ENCODE measurements at places on chromosomes 5 and 9.

DNA sequence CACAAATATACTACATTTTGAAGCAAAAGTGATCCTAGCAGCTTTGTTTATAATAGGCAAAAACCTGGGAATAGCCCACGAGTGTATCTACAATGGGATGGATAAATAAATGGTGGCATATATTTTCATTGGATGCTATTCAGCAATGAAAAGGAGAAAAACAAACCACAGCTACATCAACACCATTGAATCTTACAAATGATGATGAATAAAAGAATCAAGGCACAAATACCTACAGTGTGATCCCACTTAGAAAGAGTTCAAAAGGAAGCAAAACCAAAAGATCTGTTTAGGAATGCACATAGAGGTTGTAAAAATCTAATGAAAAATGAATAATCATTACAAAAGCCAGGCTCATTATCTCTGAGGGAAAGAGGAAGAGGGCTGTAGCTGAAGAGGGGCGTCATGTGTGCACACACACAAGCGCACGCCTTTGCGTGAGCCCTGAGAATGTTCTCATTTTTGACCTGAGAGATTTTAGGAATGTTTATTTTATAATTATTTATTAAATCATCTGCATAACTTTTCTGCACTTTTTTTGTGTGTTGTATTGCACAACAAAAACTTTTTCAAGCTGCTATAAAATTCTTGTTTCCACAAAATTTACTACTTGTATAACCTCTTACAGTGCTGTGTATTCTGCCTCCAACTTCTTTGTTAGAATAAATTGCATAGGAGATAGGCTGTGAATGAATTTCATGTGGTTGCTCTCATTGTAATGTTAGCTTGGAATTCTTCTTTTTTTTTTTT, 5.9 kb upstream of the RHOBTB3 start:
- DNase-seq = no peak

DNA sequence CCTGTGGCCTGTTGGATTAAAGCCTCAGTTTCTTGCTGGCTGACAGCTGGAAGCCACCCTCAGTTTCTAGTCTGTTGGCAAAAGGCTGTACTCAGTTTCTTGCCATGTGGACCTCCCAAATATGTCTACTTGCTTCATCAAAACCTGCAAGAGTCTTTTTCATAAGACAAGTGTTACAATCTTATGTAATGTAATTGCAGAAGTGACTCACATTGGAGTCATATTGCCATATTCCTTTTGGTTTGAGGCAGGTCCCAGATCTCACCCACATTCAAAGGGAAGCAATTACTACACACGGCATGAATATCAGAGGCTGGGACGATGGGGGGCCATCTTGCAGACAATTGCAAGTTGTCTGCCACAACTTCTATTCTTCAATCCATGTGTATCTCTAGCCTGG, 286.7 kb upstream of the IL12B start:
- DNase-seq = no peak

- DNase-seq = no peak
These were observed 4.0 kb downstream of the MFAP3 start for GRCh38 chr5:154042766-154043165.

DNA sequence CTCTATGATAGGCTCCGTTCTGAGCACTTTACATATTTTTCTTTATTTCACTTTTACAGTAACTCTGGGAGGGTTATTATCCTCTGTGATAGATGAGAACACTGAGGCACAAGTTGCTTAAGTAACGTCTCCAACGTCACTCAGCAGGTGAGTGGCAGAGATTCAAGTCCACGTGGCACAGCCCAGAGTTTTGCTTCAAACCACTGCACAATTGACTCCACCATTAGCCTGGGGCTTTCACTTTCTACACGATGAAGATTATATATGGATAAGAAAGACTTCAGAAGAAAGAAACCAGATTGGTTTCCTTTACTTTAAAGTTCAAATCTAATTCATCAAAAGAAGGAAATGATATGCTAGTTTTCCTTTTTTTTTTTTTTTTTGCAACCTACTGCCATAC, 245.9 kb downstream of the SYK start:
- no peak for DNase-seq

DNA sequence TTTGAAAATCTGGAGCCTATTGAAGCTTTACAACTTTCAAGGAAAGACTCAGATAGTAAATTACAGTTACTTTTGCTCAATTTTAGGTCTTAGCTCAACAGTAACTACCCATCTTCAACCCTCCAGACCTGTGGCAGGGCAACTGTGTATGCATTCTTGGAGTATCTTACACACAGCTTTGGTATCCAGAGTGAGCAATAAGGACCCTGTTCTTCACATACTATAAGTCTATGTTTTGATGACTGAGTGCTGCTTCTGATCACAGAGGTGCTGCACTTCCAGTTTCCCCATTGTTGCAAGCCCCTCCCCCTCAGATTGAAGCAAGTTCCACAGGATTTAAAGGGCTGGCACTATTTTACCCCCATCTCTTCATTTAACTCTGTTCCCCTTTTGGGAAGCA, 737.4 kb upstream of the GRAMD2B start:
- DNase-seq = no peak

- DNase-seq = no peak
These were observed 1584.4 kb downstream of the EFNA5 start for GRCh38 chr5:106086352-106086751.

GRCh38 chr5:142811866-142812557, 41.8 kb downstream of the ARHGAP26 start:
- no peak for DNase-seq

DNA sequence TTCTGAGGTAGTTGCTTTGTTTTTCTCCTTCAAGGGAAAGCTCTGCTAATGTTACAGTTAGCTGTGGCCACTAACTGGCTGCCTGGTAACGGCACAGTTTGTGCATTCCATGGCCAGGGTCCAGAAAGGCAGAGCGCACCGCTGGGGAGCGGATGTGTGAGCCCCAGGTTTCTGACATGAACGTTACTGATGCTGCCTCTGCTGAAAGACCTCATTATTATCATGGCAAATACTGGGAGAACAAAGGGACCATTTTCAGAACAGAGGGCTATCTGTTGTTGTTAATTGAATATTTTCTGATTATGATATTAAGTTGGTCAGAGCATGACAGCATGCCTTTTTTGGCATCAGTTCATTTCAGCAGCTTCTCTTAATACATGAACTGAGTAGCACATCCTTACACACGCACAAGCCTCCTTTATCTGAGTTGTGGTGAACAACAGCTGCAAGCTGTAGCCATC, 134.1 kb downstream of the NUDT12 start:
- no peak for DNase-seq

- no peak for DNase-seq
These were observed 107.3 kb upstream of the SARDH start for GRCh38 chr9:133845440-133845839.

GRCh38 chr9:38694676-38695075, 25.3 kb downstream of the FAM240B start:
- DNase-seq = no peak

GRCh38 chr5:162721125-162721524, 653.6 kb downstream of the GABRG2 start:
- DNase-seq = no peak

DNA sequence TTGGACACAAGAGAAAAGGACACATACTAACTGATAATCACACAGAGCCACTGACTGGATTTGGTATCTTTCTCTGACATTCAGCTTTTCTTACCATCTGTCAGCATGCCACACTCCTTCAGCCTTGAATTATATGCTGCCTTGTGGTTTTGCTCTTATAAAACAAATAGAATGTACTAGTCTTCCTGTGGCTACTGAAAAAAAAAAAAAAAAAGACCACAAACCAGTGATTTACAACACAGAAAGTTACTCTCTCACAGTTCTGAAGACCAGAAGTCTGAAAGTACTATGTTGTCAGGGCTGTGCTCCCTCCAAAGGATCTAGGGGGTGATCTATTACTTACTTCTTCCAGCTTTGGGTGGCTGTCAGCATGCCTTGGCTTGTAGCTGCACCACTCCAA, 82.3 kb downstream of the THBS4 start:
- DNase-seq = no peak

DNA sequence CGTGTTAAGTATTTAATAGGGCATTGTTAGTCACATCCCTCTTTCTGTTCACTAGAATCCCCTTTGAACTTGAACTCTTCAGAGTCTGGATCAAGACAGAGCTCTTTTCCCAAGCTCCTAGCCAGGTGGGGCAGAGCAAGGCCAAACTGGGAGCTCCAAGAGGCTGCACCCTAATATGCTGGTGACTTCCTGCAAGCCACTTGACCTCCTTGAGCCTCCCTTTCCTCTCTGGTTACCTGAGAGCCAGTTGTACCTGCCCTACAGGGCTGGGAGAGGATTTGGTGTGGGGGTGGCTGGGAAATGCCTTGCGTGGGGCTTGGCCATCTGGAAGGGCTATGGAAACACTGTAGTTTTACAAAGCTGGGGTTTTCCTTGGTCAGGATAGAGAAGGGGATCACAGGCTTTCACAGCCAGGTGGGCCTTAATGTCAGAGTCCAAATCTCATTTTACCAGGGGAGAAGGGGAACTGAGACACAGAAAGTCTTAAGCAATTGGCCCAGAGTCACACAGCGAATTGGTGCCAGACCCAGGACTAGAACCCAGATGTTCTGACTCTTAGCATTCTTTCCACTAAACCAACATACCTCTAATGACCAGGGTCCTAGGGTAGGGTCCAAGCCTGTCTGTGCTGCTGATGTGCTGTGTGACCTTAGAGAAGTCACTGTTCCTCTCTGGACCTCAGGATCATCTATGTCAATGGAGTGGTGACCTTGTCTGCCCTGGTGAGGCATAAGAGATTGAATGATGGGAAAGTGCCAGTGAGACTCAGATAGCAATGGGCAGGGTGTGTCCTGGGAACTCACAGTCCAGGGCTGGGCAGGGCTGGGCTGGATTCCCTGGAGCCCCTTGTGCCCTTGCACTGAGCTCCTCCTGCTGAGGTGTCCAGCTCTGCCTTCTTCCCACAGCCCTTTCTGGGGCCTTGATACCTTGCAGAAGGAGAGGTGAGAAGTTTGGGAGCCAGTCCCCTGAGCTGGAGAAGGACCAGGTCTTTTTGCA, 35.8 kb downstream of the GSN start:
- DNase-seq = no peak

- DNase-seq = no peak
These were observed 414.6 kb downstream of the BNC2 start for GRCh38 chr9:16455842-16456241.

- no peak for DNase-seq
These were observed 17.6 kb upstream of the RECK start for GRCh38 chr9:36018891-36019720.

GRCh38 chr5:88090506-88090905, 178.1 kb downstream of the TMEM161B start:
- no peak for DNase-seq

DNA sequence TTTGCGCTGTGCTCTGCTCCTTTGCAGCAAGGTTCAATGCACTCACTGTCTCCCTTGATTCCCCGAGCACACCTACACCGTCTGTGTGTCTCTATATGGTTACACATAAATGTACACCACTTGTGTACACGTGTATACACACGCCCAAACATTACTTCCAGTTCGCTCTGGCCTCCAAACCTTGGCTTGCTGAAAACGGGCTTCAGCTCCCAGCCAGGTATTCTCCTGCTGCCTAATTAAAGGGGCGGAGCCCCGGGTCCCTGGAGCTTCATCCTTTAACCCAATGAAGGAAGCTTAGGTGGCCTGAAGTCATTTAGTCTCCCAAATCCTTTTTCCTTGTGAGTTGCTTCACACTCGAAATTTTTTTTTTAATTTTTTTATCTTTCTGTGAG, 4.6 kb downstream of the ISL1 start:
- no peak for DNase-seq

DNA sequence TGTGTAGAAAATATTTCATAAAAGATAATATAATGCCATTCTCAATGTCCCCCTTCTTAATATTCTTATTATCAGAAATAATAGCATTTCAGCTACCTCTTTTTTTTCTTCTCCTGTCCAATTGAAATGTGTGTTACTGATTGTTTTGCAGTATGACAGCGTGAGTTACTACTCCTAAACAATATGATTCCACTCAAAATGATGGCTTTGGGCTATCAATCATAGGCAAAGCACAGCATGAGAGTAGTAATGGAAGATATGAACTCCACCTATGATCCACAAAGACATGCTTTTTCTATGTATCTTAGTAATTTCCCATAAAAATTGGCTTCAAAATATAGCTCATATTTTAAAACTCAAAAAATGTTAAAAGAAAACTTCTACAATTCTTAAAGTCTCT, 867.3 kb upstream of the NUDT12 start:
- no peak for DNase-seq

DNA sequence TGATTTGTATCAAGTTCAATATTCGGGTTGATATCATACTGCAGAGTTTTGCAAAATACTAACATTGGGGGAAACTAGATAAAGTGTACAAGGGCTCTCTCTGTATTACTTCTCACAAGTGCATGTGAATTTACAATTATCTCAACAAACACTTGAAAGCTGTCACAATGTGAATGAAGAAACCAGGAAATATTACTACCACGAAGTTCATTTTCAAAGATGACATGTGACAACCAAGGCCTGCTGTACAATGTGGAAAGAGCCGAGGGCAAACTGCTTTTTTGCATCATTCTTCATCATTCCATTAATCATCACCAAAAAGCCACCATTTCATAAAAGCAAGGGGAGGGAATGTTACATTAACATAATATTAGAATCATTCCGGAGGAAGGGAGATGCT, 310.0 kb downstream of the GLIS3 start:
- DNase-seq = no peak

GRCh38 chr9:130364619-130365322, 80.0 kb upstream of the ASS1 start:
- DNase-seq = no peak
